ENCODE measurements at places on chromosomes 6 and 20.

DNA sequence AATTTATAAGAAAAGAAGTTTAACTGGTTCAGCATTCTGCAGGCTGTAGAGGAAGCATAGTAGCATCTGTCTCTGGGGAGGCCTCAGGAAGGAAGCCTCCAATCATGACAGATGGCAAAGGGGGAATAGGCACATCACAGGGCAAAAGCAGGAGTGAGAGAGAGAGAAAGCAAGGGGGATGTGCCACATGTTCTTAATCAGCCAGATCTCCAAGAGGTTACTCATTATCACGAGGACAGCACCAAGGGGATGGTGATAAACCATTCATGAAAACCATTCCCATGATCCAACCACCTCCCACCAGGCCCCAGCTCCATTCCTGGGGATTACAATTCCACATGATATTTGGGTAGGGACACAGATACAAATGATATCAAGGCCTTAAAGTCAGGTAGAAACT lies 217.5 kb upstream of the TCF21 start:
- DNase-seq = no peak

- DNase-seq = no peak
Observed at GRCh38 chr6:139081471-139081870, 52.9 kb downstream of the ABRACL start.

- DNase-seq = peak; percentile 91
Observed at GRCh38 chr20:10987651-10988383, 314.0 kb upstream of the JAG1 start.

- no peak for DNase-seq
Observed at GRCh38 chr6:10791673-10792072, 44.1 kb downstream of the TMEM14B start.

DNA sequence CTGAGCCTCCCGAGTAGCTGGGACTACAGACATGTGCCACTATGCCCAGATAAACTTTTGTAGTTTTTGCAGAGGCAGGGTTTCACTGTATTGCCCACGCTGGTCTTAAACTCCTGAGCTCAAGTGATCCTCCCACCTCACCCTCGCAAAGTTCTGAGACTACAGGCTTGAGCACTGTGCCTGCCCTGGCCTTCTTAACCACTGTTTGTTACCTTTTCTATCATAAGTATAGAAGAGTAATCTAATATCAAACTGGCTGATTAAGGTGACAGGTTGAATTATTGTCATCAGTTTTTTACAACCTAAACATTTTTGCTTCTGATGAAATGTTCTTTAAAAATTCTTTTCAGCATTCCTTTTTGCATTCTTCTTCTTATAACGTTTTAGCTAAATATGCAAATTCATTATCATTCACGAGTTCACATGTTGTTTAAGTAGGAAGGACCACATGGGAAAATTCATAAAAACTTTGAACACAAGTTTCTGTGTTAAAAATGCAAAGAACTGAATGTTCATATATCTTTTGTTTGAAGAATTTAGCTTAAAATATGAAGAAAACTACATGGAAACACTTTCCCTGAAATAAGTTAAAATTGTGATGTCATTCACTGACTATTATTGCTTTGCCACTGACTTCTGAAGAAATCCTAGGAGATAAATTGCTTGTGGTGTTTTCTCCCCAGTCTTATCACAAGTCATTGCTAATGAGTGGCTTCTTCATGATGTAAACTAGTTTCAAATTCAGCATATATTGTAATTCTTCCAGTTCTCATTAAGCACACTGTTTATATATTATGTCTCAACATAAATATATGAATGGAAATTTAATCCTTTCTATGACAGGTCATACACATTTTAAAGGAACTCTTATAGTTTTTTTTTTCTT lies 106.7 kb downstream of the ADGRB3 start:
- no peak for DNase-seq

- no peak for DNase-seq
Observed at GRCh38 chr20:20299904-20300303, 68.0 kb upstream of the INSM1 start.

GRCh38 chr6:148967541-148967956 lies 220.7 kb downstream of the UST start:
- DNase-seq = no peak

- no peak for DNase-seq
Observed at GRCh38 chr20:53940360-53940702, 130.1 kb downstream of the BCAS1 start.

DNA sequence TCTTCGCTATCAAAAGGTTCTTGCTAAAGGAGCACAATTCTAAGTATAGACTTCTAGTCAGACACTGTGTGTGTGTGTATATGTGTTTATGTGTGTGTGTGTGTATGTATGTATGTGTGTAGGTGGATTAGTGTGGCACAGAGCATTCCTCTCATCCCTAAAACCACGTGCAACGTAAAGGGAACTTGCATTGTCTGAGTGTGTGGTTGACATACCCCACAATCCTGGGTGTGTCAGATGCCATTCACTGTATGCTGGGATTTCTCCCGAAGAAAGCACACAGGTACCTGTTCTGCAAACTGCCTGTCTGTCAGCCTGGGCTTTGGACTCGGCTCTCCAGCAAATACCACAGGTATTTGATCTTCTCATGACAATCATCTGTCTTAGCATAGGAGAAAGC lies 42.3 kb upstream of the TBC1D7 start:
- DNase-seq = peak; percentile 46

DNA sequence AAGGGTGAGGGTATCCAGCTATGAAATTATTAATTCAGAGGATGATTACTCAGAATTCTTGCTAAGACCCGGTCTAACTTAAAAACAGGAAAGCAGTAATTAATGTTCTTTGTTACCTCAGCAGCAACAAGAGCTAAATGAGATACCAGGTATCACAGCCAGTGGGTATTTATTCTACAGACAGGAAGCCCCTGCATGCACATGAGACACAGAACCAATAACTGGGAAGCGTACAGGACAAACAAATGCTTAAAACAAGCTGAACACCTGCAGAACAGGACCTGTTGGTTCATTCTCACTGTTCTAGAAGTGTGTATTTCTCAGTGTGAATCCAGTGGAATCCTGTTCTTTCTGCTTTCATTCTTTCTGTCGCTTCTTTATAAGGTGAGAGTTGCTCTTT lies 30.9 kb downstream of the SCML4 start:
- no peak for DNase-seq

DNA sequence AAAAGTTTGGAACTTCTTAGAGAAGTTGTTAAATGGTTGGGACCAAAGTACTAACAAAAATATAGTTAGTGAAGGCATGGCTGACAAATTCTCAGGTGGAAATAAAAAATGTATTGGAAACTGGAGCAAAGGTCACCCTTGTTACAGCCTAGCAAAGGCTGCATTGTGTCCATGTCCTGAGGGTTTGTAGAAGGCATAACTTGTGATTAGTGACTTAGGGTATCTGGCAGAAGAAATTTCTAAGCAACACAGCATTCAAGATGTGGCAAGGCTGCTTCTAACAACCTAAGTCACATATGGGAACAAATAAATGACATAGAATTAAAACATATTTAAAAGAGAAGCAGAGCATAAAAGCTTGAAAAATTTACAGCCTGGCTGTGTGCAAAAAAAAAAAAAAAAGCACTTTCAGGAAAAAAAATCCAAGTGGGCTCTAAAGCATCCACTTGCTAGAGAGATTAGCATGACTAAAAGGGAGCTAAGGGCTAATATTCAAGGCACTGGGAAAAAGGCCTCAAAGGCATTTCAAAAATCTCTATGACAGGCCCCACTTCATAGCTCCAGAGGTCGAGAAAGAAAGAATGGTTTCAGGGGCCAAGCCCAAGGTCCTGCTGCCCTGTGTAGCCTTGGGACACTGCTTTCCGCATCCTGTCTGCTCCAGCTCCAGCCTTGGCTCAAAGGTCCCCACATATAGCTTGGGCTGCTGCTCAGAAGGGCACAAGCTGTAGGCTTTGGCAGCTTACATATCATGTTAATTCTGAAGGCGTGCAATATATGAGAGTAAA lies 453.2 kb upstream of the PTCHD4 start:
- DNase-seq = no peak

- no peak for DNase-seq
Observed at GRCh38 chr6:111429571-111429970, 53.4 kb downstream of the REV3L start.

DNA sequence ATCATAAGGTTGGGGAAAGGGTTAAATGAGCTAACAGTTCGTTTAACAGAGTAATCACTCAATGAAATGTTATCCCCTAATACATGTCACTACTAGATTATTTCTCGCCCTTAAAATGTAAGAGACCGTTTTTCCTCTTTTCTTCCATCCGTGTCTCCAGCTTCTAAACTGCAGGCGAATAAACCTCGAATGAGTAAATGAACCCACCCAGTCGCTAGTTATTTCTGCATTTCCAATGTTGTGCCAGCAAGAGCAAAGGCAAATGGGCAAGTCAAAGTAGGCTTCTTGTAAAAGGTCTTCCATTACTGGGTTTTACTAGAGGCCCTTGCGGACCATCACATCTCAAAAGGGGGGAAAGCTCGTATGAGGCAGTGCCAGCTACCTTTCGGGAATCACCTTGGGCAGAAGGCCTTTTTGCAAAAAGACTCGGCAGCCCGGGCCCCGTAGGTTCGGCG lies 400 bp upstream of the SMAP1 start:
- DNase-seq = no peak

DNA sequence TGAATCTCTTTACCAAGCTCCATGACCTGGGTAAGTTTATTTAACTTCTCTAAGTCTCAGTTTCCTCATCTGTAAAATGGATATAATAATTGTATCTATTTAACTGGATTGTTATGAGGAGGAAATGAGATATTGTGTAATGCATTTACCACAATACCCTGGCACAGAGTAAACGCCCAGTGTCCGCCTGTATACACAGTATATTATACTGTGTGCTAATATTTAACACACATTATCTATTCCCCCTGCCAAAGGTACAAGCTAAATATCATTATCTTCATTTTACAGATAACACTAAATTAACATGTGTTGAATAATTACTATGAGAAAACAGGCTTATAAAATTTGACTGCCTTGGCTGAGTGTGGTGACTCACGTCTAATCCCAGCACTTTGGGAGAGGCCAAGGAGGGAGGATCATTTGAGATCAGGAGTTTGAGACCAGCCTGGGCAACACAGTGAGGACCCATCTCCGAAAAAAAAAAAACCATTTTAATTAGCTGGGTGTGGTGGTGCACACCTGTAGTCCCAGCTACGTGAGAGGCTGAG lies 38.7 kb upstream of the TNFRSF21 start:
- DNase-seq = no peak

GRCh38 chr6:155248008-155249001 lies 15.5 kb upstream of the CLDN20 start:
- DNase-seq = peak; percentile 63

DNA sequence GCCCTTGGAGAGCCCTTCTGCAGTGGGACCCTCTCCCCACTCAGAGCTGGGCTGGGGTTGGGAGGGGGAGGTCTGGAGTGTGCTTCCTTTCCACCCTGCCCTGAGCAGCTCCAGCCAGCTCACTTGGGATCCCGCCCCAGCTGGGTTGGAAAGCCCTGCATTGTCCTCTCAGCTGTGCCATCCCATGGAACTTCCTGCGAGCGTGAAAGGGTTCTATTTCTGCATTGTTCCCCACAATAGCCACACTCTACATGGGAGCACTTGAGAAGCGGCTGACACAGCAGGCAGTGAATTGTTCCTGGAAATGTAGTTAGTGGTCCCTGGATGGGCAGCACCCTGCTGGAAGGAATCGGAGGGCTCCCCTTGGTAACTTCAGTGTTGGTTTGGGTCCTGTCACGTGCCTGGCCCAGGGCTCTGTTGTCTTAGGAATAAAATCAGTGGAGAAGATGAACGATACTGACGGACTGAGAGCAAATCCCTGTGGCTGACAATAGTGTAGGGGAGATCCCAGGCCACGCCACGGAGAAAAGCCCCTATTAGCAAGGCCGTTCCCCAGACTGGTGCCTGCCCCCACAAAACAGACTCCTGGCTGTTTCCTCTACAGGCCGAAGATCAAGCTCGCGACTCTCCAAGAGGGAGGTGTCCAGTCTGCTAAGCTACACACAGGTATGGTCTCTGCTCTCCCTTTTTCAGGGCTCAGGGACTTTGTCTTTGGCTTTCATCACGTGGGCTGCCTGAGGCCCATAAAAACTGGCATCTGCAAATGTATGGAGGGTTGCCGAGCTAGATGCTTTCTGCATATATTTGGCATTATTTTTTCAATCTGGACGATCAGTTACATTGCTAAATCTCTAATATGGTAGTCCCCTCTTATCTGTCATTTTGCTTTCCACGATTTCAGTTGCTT lies 18.8 kb downstream of the DNMT3B start:
- DNase-seq = no peak

DNA sequence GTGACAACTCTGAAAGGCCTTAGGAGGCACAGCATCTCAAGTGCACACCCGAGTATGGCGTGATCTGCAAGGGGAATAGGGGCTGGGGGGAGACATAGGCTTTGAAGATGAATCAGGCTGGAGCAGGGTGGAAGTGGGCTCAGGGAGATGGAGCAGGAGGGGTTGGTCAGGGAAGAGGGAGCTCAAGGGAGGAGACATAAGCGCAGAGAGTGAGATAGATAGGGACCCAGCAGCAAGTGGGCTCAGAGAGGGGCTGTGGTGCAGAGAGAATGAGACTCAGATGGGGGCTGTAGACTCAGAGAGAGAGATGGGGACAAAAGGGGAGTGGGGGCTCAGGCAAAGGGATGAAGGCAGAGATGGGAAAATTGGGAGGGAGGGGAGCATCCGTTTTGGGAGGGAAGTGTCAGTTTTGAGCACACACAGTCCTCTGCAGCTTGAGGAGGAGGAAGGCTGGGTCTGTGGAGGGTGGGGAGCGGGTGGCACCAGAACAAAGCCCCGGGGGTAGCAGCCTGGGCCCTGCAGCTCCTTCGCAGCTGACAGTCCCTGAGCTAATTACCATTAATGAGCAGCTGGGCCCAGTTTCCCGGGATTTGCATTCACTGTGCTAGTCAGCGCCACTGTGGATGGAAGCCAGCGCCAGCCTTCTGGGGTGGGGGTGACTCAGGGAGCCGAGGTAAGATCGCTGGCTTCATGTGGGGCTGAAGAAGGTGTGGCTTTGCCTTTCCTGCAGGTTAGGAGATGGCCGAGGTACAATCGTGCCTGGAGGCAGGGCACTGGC lies 18.7 kb downstream of the SRXN1 start:
- no peak for DNase-seq

DNA sequence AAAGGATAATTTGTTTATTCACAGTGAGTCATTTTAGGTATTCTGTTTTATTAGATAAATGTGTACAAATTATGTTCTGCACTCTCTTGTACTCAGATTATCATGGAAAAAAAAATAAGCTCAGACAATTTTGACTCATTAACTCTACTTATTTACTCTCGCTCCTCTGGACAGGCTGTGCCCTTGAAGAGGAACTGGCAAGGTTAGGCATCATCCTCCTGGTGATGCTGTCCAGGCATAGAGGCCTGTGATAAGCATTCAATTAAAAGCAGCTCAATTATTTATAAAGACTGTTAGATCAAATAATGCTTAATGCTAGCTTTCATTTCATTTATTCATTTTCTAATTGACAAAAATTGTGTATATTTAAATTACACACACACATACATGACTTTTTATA lies 518.5 kb downstream of the TENT5A start:
- no peak for DNase-seq
